A172 (cell line): ENCODE measurements at places on chromosomes 1 and 21. TPM values are rescaled to one million over a fixed set of nuclear protein-coding genes. Genes with fewer than 3 reads are reported as not detected.

GRCh38 chr1:3013371-3014049, 7.8 kb upstream of the ACTRT2 start:
- DNase-seq, result no peak

DNA sequence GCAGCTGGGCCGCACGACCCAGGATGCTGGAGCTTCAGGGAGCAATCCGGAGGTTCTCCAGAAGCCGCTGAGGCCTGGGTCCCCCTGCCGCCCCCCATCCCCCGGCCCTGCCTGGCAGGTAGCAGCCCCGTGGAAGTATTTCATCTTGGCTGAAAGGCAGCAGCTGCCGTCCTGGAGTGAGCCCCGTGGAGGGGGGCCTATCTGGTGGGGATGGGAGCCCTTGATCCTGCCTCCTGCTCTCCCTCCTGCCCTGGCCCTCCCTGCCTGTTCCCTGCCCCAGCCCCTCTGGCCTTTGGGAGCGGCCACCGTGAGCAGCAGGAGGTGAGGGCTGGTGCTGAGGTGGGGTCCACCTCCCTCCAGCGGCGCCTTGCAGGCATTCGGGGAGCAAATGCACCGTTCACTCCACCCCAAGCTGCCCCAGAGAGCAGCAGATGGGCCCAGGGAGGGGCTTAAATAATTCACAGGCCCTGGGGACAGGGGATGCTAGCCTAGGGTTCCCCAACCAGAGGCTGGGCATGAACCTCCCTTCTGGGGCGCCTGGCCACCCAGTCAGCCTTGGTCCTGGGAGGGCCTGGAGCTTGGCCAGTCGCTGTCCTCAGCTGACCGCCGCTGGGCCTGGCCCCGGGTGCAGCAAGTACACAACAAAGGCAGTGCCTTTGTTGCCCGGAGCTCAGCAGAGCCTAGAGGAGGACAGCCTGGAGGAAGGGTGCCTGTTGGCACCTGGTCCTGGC, 23.7 kb upstream of the PLCH2 start:
- DNase-seq, result no peak

- DNase-seq, result peak; percentile 99
These were observed 89.7 kb upstream of the RUNX1 start for GRCh38 chr21:35138665-35139381.

DNA sequence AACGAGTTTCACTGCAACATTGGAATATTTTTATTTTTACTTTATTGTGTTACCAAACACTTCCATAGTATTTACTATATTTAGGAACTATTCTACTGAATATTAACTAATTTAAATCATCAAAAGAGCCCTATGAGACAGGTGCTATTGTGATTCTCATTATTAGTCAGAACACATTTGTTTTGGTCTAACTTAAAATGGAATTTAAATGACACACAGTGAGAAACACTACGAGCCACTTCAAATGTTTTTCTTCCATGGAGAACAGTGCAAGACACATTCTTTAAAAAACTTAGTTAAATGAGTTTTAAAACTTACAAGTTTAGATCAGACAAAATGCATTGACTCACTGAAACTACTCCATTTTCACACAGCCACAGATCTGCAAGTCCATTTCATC, 6.6 kb upstream of the TRAF3IP3 start:
- no peak for DNase-seq

DNA sequence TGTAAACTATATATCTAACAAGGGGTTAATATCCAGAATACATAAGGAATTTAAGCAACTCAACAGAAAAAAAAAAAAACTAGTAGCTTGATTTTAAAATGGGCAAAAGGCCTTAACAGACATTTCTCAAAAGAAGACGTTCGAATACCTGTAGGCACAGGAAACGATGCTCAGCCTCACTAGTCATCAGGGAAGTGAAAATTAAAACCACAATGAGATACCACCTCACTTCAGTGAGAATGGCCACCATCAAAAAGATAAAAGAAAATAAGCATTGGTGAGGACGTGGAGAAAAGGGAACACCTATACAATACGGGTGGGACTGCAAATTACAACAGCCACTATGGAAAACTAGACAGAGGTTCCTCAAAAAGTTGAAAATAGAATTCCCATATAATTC, 37.3 kb downstream of the NPHP4 start:
- DNase-seq, result no peak

DNA sequence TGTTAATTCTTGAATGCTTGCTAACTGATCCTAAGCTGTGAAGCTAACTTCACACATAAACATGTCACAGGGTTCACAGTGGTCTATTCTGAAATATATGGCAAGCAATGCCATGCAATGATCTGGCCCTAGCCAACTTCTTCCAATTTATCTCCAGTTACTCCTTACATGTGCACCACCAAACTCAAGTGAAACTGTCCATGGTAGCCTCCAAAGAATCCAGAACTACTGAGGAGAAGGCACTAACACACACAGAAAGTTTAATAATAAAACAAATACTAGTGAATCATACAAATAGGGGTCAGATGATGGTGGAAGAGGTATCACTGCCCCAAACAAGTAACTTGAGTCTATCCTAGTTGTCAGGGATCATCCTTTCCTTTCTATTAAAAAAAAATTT, 172.6 kb upstream of the RAB4A start:
- no peak for DNase-seq

DNA sequence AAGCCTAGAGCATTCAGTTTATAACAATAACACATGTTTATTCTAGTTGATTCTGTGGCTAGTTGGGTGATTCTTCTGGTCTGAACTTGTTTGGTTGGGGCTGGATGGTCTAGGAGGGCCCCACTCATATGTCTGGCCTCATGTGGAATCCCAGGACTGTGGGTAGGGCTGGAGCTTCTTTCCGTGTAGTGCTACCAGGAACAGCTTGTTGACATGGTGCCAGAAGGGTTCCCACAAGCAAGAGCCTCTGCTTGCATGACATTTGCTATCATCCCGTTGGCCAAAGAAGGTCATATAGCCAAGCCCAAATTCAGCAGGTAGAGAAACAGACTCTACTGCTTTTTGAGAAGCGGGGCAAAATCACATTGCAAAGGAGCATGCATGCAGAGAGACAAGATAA, 67.6 kb upstream of the PPP2R5A start:
- DNase-seq, result no peak

GRCh38 chr1:247906504-247907047, 11.2 kb downstream of the OR2W3 start:
- peak; percentile 86 for DNase-seq

DNA sequence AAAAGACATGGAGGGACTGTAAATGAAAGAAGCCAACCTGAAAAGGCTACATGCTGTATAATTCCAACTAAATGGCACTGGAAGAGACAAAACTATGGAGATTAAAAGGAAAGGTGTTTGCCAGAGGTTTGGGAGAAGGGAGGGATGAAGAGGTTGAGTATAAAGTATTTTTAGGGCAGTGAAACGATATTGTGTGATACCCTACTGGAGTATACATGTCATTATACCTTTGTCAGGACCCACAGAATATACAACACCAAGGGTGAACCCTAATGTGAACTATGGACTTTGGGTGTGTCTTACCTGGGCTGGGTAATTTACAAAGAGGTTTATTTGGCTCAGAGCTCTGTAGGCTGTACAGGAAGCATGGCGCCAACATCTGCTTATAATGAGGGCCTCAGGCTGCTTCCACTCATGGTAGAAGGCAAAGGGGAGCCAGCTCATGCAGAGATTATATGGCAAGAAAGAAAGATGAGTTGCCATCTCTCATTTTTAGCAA, 73.4 kb downstream of the CD2 start:
- no peak for DNase-seq

DNA sequence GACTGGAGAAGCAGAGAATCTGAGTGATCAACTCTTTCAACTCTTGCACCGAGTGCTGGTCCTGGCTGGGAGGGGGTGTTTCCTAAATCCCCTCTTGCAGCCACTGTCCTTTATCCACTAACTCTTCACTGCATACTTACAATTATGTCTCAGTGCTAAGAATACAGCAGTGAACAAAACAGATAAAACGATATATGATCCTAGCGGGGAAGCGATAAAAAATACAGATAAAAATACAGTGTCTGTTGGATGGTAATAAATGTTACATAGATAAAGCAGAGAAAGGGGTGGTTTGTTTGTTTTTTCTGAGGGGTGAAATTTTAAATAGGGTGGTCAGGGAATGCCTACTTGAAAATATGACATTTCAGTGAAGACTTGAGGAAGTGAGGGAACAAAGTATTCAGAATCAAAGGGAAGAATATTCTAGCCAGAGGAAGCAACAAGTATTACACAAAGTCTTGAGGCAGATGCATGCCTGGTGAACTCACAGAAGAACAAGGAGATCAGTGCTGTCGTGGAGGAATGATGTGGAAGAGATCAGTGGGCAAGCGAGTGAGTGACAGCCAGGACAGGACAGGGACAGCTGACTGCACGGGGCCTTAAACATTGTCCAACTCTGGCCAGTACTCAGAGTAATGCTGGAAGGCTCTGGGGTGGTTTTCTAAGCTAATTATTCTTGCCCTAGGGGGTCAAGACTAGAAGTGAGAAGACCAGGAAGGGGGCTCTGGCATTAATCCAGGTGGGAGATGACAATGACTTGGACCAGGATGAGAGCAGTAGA, 110.0 kb downstream of the APP start:
- DNase-seq, result no peak

GRCh38 chr1:170755795-170756194, 91.9 kb downstream of the PRRX1 start:
- no peak for DNase-seq

GRCh38 chr1:105137543-105138457, 1388.1 kb downstream of the AMY1C start:
- DNase-seq, result peak; percentile 14

GRCh38 chr1:91697416-91697815, 188.5 kb downstream of the TGFBR3 start:
- DNase-seq, result no peak

- no peak for DNase-seq
These were observed 174.8 kb downstream of the ASTN1 start for GRCh38 chr1:176989754-176990153.

- no peak for DNase-seq
These were observed 29.4 kb downstream of the ZBTB18 start for GRCh38 chr1:244080343-244080929.

TMPRSS3 gene
- 0.12 TPM in 1 of 2 replicates, not detected in the other for total RNA-seq

VSIG8 gene
- not detected in 2 replicates for total RNA-seq

C1orf94 gene
- not detected in 2 replicates for total RNA-seq

RAB13 gene
- 36.6 and 41.3 TPM in 2 replicates for total RNA-seq

TSPAN2 gene
- 2.0 and 3.2 TPM in 2 replicates for total RNA-seq

KRTAP13-2 gene
- total RNA-seq, result not detected in 2 replicates

DOCK7 gene
- total RNA-seq, result 41.2 and 70.2 TPM in 2 replicates

FMO1 gene
- total RNA-seq, result not detected in 2 replicates
